Substantia nigra (tissue), 51 donors: ENCODE measurements at places on chromosomes 11 and 22.
A peak's percentile ranks its signal among the peaks of the same experiment; 100 is the strongest.

DNA sequence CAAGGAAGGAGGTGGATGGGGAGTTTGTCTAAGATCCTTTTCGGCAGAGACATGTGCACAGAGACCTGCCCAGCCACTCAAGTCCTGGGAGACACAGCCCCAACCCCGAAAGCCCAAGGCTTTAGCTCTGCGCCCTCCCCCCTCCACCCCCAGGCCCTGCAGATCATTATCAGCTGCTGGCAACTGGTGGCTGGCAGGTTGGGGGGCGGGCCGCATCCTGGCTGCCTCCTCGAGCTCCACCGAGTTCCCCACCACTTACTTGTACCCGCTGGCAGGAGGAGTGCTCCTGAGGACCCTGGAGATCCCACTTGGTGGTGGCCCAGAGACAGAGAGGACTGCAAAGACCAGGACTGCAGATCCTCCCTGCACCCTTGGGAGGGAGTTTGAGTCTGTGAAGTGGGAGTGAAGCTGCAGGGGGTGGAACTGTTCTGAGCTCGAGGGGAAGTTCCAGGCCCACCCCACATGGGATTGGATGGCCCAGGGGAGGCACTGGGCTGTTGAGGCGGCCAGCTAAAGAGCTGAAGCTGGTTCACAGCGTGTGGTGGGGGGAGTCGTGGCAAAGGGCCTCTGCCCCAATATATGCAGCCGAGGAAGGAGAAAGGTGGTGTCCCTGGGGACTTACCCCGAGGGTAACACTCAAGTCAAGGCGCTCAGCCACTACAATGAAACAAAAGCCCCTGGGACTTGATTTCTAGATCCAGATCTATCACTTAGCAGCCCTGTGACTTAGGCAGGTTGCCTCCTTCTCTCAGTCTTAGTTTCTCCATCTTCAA is 19.9 kb upstream of the CCDC86 start:
- DNase-seq = no peak

DNA sequence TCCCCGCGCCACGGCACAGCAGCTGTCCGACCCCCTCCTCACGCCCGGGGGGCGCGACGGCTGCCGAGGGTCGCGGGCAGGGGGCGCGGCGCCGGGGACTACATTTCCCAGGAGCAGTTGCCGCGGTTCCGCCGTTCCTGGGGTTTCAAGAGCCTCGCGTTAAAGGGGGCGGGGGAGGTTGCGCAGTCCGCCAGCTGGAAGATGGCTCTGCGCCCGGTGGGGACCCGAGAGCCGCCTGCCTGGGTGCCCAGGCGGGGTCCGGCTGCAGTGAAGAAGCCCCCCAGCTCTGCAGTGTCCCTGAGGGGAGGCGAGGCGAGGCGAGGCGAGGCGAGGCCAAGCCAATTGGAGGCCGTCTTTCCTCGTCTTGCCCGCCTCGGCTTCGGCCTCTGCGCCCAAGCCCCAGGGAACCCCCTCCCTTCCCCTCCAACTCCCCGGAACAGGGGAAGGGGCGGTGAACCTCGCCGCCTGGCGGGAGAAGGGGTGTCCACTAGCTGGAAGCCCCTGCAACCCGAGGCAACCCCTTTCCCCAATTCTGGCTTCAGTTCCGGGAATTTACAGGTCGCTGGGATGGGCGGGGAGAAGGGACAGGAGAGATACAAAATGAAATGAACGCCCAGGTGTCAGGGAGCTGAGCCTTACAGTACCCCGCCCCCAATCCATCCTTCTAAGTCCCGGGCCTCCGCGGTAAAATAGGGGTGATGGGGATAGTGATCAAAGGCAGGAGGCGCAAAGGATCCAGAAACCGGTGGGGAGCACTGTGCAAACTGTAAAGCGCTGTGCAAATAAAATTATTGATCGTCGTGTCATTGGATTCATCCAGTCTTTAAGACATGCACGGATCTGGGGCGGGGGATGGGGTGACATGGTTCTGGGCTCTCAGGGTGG is 5.2 kb upstream of the GCAT start:
- DNase-seq = peak; percentile 60

DNA sequence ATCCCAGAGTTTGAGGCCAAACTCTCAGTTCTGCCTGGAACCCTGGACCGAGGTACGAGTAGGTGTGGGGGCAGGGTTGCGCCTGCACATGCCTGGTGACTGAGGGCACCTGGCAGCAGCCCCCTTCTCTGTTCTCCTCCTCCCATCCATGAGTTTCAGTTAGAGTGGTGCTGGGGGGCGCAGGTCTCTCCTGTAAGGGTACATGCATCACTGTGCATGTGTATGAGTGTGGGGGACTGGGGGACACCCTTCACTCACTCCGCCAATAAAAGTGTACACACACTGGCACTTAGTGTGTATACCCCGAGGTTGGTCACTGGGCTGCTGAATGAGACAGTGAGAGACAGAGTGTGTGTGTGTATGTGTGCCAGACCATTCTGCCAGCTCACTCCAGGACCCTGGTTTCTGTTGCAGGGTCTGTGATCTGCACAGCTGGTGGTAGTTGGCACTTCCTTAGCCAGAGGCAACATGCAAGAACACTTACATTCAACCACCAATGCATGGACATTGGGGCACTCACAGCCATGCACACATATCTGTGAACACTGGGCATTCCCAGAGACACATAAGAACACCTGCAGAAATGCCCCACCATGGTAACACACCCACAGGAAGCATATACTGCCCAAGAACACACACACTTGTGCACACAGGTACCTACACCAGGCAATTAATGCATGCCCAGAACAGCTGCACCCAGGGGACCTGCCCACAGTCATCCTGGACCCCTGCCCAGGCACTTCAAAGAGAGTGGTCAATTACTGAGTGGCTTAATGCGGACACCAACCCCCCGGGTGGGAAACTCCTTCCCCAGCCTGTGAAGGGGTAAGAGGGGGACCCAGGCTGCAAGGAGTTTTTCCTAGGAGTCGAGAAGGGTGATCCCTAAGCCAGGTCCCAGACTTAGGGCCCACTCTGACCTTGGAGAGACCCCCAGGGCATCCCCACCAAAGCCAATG is 1.2 kb upstream of the NRXN2 start:
- DNase-seq = no peak

GRCh38 chr11:65132988-65133700 is 1.2 kb downstream of the SYVN1 start:
- DNase-seq = no peak

DNA sequence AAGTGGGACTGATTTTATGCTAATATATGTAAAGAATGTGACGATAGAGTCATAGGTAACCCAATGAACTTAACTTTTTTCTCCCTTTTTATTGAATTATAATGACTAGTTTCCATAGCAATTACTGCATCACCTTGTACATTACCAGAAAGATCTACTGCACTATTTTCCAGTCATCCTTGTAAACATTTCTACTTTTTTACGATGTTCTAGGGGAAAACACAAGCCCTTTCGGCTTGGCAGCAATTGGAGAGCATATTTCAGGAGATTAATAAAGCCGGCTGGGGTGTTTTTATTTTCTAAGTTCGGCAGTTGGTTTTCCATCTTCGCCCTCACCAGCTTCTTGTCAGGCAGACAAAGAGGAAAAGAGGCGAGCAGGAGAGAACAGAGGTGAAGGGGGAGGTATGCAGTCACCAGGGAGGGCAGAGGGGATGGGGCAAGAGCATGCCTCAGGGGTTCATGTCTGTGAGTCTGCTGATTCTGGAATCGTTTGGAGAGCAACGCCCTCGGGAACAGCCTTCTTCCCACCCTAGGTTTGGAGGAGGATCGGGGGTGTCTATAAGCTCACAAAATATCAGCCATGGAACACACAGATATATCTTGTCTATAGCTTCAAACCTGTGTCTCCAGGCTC is 476.4 kb downstream of the MIAT start:
- no peak for DNase-seq

- DNase-seq = no peak
These were observed 261.7 kb downstream of the TENM4 start for GRCh38 chr11:79179087-79179486.

- DNase-seq = no peak
These were observed 291.5 kb downstream of the SWAP70 start for GRCh38 chr11:9955391-9955790.

- no peak for DNase-seq
These were observed 15.6 kb downstream of the PTH start for GRCh38 chr11:13480198-13480597.

DNA sequence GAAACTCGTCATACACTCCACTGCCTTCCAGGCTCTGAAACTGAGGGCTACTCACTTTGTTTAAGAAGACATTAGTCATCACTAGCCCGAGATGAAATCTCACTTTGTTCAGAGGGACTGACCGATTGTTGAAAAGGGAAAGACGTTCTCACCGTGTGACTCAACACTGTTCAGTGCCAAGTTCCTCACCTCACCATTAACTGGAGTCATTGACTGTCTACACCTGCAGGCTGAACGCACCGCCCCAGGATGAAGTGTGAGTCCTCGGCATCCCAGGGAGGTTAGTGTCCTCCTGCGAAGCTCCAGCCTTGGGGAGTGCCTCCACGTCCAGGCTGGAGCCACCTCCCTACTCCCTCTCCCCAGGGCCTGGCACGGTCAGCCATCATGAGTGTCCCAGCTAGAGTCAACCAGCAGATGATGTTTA is 30.4 kb downstream of the FADD start:
- DNase-seq = no peak

DNA sequence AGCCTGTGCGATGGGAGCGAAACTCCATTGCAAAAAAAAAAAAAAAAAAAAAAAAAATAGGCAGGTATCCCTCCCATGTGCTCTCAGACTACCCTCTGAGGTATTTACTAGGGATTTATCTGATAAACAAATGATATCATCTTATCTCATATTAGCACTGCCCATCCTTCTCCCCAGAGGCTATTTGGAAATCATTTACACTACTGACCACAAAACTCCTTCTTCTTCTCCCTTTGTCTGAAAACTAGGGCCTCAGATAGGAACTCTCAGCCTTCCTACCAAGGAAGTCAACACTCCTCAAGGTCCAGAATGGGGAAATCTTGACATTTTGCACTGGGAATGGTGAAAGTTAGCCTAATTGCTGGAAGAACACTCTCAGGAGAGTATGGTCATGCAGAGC is 46.4 kb downstream of the LARGE2 start:
- DNase-seq = no peak
